T-helper 2 cell treated with Interferon-gamma antibody and Interleukin-4, amounts not matched to agents 5 μg/mL and 100 μg/mL, for 36 hours (primary cell): ENCODE measurements at places on chromosomes 1 and 21.

GRCh38 chr1:154313066-154313356 lies 7.9 kb upstream of the AQP10 start:
- H3K36me3 ChIP-seq = no peaks in the 10 kb centered on the region
- no peak overlapping the region for H3K27ac ChIP-seq
- DNase-seq = no peak

DNA sequence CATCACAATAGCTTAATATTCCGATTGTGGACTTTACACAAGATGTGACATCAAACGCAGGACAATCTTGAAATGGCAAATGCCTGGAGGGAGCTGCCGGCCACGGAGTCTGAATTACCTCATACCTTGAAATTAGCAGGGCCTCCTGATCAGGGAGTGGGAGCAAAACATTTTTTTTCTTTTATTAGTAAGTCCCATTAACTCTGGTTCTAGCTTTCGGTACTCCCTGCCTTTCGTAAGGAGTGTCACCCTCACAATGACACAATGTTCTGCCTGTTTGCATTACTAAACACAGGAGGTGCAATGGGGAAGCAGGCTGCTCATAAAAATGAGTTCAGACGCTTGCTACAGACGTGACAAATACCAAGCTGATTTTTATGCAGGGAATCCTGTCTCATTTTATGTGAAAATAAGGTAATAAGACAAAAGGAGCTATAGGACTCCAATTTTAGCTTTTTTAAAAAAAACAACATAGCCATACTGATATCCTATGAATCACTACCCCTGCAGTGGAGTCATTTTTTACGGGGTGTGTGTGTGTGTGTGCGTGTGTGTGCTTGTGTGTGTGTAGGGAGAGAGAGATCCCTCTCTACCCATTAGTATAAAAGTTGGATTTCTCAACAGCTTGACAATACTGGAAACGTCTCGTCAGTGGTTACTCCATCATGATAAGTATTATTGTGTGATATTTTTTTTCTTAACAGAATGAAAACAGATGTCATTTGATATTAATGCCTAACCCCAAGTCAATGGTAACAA lies 205.1 kb upstream of the RUNX1 start:
- peaks cover 3% of the 10 kb centered on the region for H3K36me3 ChIP-seq
- H3K4me1 ChIP-seq = no peaks in the 10 kb centered on the region
- peaks cover 2% of the 10 kb centered on the region for H3K27me3 ChIP-seq
- H3K4me3 ChIP-seq = no peak overlapping the region

DNA sequence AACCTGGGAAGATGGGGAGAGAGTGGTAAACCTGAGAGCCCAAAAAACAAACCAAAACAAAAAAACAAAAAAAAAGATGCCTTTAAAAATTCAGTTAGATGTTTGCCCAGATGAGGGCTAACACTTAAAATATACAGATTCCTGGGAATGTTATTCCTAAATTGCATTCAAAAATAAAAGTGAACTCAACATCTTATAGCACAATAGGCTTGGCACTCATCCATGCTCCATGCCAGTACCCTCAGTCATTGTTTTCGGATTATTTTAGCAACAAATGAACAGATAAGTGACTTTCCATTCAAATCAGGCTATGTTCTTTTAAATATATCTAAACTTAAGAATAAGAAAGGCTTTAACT lies 3.7 kb downstream of the ATP1A1 start:
- H3K4me1 ChIP-seq = peaks cover 46% of the 10 kb centered on the region
- H3K27ac ChIP-seq = peak overlapping the region; percentile 95

DNA sequence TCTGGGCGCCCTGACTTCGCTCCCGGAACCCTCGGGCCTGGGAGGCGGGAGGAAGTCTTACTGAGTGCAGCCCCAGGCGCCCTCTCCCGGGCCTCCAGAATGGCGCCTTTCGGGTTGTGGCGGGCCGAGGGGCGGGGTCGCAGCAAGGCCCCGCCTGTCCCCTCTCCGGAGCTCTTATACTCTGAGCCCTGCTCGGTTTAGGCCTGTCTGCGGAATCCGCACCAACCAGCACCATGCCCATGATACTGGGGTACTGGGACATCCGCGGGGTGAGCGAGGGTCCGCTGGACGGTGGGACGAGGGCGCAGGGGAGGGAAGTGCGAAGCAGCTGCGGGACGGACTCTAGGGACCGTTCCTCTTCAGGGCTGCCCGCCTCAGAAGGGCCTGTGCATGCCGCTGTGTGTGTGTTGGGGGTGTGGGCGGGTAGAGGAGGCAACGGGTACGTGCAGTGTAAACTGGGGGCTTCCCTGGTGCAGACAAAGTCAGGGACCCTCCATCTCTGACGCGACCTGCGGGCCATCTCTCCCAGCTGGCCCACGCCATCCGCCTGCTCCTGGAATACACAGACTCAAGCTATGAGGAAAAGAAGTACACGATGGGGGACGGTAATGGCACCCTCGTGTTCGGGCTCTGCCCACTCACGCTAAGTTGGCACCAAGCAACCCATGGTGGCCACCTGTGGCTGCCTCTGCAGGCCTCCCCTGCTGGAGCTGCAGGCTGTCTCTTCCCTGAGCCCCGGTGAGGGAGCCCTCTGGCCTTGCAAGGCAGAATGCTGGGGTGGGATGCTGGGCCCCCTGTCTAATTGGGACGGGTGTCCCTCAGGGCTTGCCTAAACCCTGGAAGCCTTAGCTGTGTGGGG lies at the start of gene GSTM1:
GSTM1 (plus strand) TSS at position 177 of the 859 bp plus-strand sequence; CDS start at position 234, 57 bp downstream.
- H3K27ac ChIP-seq = peak within 1 kb of the TSS; percentile 96
- DNase-seq = peak; percentile 88
- no peaks in the 10 kb centered on the region for H3K27me3 ChIP-seq
- peaks cover 14% of the 10 kb centered on the region for H3K36me3 ChIP-seq
- peak within 1 kb of the TSS; percentile 91 for H3K4me3 ChIP-seq
- H3K4me1 ChIP-seq = peaks cover 18% of the 10 kb centered on the region

- no peak overlapping the region for H3K4me3 ChIP-seq
- H3K4me1 ChIP-seq = no peaks in the 10 kb centered on the region
- no peaks in the 10 kb centered on the region for H3K27me3 ChIP-seq
- H3K27ac ChIP-seq = no peak overlapping the region
Measured at GRCh38 chr1:96962751-96963211, 241.2 kb downstream of the PTBP2 start.

GRCh38 chr1:44326024-44326701 lies 28.9 kb downstream of the ERI3 start:
- no peaks in the 10 kb centered on the region for H3K27me3 ChIP-seq
- no peak for DNase-seq
- H3K4me3 ChIP-seq = no peak overlapping the region
- H3K36me3 ChIP-seq = no peaks in the 10 kb centered on the region

DNA sequence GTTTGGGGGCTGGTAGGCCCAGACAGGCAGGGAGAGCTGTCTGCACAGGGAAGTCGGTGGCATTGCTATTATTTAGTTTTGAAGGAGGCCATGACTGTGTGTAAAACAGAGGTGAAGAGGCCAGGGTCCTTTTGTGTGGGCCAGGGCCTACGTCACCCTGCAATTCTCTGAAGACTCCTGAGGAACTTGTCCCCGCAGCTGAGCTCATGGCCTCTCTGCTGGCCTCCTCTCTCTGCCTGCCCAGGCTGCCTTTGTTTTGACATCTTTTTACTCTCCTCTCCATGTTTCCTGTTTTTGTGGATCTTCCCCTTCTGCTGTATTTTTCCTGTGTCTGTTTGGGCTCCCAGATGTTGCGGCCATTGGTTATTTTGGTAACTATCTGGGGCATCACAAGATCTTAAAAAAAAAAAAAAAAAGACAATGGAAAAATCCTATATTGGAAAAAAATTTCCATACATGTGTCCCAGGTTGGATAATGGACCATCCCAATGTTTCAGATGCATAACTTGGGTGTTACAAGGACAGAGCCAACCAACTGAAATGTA lies 280.7 kb downstream of the RPS6KC1 start:
- DNase-seq = no peak
- peaks cover 4% of the 10 kb centered on the region for H3K27me3 ChIP-seq
- H3K4me3 ChIP-seq = no peak overlapping the region
- H3K27ac ChIP-seq = no peak overlapping the region
- no peaks in the 10 kb centered on the region for H3K4me1 ChIP-seq

- H3K27ac ChIP-seq = peak overlapping the region; percentile 22
- peak; percentile 37 for DNase-seq
- no peak overlapping the region for H3K4me3 ChIP-seq
- H3K36me3 ChIP-seq = peaks cover 10% of the 10 kb centered on the region
Measured at GRCh38 chr1:23810818-23811540, 10.4 kb upstream of the GALE start.

- H3K36me3 ChIP-seq = no peaks in the 10 kb centered on the region
- DNase-seq = no peak
- H3K4me1 ChIP-seq = peaks cover 4% of the 10 kb centered on the region
- no peak overlapping the region for H3K4me3 ChIP-seq
- no peak overlapping the region for H3K27ac ChIP-seq
Measured at GRCh38 chr1:116179419-116179818, 68.2 kb downstream of the MAB21L3 start.

DNA sequence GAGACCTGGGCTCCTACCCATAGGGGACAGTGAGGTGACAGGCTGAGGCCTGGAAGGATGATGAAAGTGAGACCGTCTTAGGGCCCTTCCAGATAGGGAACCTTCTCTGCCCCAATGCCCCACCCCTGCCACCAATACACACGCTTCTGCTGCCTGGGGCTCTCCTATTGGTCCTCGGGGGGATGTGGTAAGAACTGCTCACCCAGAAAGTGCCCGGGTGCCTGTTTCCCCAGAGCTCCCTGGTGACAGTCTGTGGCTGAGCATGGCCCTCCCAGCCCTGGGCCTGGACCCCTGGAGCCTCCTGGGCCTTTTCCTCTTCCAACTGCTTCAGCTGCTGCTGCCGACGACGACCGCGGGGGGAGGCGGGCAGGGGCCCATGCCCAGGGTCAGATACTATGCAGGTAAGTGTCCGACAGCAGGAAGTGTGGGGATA lies 948 bp downstream of the SEMA4A start:
- H3K27ac ChIP-seq = peak overlapping the region; percentile 80
- H3K36me3 ChIP-seq = peaks cover 4% of the 10 kb centered on the region
- H3K4me1 ChIP-seq = peaks cover 46% of the 10 kb centered on the region
- no peaks in the 10 kb centered on the region for H3K27me3 ChIP-seq
- peak overlapping the region; percentile 81 for H3K4me3 ChIP-seq

GRCh38 chr1:222644636-222644980 lies 26.7 kb downstream of the MIA3 start:
- H3K4me3 ChIP-seq = peak overlapping the region; percentile 100
- H3K36me3 ChIP-seq = peaks cover 27% of the 10 kb centered on the region
- H3K4me1 ChIP-seq = peaks cover 24% of the 10 kb centered on the region
- no peak for DNase-seq
- H3K27me3 ChIP-seq = no peaks in the 10 kb centered on the region

DNA sequence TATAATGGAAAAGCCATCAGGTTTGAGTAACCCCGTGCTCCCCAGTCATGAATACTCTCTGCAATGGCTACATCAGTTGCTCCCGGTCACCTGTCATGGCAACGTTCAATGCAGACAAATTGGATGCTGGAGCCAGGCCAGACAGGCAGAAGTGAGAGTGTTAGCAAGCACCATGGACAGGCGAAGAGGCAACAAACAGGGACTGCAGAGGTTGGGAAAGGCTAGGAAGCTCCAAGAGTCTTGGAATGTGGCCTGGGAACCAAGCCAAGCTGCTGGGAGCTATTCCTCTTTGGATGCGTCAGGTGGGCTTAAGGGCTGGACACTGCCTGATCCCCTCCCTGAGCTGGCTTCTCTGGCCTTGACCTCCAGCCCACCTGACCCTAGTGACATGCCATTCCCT lies 102.9 kb downstream of the ACTL8 start:
- H3K4me3 ChIP-seq = no peak overlapping the region
- no peaks in the 10 kb centered on the region for H3K27me3 ChIP-seq
- H3K27ac ChIP-seq = no peak overlapping the region
- no peaks in the 10 kb centered on the region for H3K4me1 ChIP-seq
- H3K36me3 ChIP-seq = no peaks in the 10 kb centered on the region
- no peak for DNase-seq

- peak; percentile 35 for DNase-seq
- H3K27me3 ChIP-seq = peaks cover 14% of the 10 kb centered on the region
- peak overlapping the region; percentile 86 for H3K4me3 ChIP-seq
Measured at GRCh38 chr1:150281221-150281757, 1.1 kb upstream of the CIART start.

- H3K27ac ChIP-seq = no peak overlapping the region
- H3K36me3 ChIP-seq = peaks cover 14% of the 10 kb centered on the region
- H3K4me1 ChIP-seq = peaks cover 57% of the 10 kb centered on the region
- H3K27me3 ChIP-seq = no peaks in the 10 kb centered on the region
Measured at GRCh38 chr1:156497078-156497742, 3.4 kb downstream of the MEF2D start.

GRCh38 chr1:119646521-119647227 lies 1.4 kb downstream of the ZNF697 start:
- H3K27ac ChIP-seq = peak overlapping the region; percentile 0
- H3K27me3 ChIP-seq = peaks cover 21% of the 10 kb centered on the region
- H3K4me3 ChIP-seq = peak overlapping the region; percentile 87
- H3K4me1 ChIP-seq = peaks cover 36% of the 10 kb centered on the region
- no peak for DNase-seq

GRCh38 chr1:210777914-210778313 lies 356.0 kb downstream of the KCNH1 start:
- DNase-seq = no peak
- H3K27ac ChIP-seq = no peak overlapping the region
- no peaks in the 10 kb centered on the region for H3K36me3 ChIP-seq
- no peak overlapping the region for H3K4me3 ChIP-seq
- H3K4me1 ChIP-seq = no peaks in the 10 kb centered on the region
- H3K27me3 ChIP-seq = peaks cover 24% of the 10 kb centered on the region

GRCh38 chr1:228865627-228866330 lies 130.5 kb downstream of the RHOU start:
- no peaks in the 10 kb centered on the region for H3K36me3 ChIP-seq
- no peak overlapping the region for H3K27ac ChIP-seq
- no peak overlapping the region for H3K4me3 ChIP-seq
- peaks cover 5% of the 10 kb centered on the region for H3K27me3 ChIP-seq

DNA sequence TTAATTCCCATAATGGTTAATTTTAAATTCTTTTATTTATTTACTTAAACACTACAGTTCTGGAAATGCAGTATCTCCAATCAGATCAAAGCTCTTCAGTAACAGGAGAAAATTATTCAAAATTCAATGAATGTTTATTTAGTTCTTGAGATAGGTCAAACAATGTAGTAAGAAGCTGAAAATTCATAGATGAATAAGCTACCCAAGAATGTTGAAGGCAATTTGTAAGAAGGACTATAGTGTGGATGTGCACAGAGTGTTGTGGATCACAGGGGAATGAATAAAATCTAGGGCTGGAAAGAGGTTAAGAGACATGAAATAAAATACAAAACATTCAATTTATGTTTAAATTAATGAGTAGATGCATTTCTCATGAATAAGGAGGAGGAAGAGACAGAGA lies 72.0 kb downstream of the OLFM3 start:
- DNase-seq = no peak
- H3K4me1 ChIP-seq = no peaks in the 10 kb centered on the region
- no peak overlapping the region for H3K27ac ChIP-seq
- H3K4me3 ChIP-seq = no peak overlapping the region
- H3K36me3 ChIP-seq = no peaks in the 10 kb centered on the region
- no peaks in the 10 kb centered on the region for H3K27me3 ChIP-seq

DNA sequence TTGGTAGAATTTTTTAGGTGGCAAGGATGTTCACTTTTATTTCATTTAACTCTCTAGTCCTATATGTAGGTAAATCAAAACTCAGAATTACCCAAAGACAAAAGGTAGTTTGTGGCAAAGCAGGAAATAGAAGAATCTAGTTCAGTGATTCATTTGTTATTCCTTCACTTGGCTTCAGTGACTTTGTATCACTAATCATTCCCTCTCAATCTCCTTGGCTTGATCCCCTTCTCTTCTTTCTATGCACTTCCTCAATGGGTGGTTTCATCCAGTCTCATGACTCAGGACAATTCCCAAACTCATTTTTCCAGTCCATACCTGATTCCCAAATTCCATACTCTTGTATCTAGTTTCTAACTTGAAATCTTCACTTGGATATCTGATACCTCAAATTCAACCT lies 64.9 kb downstream of the PRKACB start:
- H3K4me3 ChIP-seq = no peak overlapping the region
- H3K27ac ChIP-seq = no peak overlapping the region
- no peaks in the 10 kb centered on the region for H3K27me3 ChIP-seq
- no peak for DNase-seq
- H3K36me3 ChIP-seq = peaks cover 35% of the 10 kb centered on the region
- H3K4me1 ChIP-seq = no peaks in the 10 kb centered on the region
